ENCODE measurements at places on chromosomes 12 and 14.

DNA sequence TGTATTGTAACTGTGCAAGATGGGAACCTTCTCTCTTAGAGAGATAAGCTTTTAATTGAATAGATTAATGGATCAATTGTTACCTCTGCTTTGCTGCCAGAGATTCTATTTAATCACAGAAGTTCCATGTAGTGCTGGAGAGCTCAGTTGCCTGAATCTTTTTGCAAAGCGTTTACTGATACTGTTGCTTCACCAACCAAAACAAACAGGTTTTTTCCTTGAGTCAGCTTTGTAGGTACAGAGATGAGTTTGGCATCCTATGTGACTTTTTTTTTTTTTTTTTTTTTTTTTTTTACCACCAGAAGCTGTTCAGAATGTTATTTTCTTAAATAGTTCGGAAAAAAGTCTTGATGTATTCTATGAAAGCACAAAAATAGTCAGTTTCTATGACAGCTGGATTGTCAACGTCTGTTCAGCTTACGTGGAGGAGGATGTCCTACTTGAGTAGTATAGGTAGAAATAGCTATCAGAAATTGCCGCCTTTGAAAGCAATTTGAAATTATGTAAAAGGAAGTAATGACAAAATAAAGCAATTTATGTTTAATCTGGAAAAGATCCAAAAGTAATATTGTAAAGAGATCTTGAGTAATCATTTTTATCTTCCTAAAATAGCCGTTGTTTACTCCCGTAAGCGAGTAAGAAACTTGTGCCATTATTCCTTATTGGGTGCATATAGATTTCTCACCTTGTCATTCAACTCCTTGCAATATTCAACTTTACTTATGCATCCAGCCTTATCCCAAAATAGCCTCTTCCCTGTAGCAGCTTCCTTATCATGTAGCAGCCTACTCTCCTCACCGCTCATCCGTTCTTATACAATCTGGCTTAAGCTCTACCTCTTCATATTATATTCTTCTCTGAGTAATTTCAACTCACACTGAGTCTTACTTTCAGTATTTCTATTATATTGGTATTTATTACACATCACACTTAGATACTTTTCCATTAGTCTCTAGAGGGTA, 5.2 kb downstream of the LRRK2 start:
- DNase-seq: no peak

DNA sequence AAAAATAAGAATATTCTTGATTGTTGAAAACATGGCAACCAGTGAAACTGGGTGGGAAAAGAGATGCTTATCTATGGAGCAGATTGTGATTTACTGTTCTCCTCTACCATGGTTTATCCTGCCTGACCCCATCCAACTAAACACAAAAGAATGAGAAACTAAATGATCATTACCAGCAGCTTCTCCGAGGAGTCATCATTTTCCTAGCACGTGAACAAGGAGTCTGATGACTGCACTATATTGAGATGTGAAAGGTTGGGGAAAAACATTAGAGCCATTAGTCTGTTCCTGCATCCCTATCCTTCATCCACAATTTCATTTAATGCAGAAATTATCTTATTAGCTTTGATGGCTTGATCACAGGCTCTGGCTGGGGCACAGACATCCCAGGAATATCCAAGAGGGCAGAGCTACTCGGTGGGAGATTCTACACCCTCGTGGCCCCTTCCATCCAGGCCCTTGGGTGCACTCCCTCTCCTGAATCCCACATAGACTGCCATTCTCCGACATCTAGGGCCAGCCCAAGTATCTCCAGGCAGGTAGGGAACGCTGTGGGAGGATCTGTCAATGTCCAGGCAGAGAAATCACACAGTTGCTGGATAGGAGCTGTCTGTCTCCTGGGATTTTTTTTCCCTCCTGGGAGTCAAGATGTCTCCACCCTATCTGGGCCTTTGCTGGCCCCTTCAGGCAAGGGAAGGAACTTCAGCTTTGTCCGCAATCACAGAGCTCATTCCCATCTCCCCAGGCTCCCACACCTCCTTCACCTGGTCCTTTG, 43.3 kb upstream of the DHRS4 start:
- DNase-seq: no peak

DNA sequence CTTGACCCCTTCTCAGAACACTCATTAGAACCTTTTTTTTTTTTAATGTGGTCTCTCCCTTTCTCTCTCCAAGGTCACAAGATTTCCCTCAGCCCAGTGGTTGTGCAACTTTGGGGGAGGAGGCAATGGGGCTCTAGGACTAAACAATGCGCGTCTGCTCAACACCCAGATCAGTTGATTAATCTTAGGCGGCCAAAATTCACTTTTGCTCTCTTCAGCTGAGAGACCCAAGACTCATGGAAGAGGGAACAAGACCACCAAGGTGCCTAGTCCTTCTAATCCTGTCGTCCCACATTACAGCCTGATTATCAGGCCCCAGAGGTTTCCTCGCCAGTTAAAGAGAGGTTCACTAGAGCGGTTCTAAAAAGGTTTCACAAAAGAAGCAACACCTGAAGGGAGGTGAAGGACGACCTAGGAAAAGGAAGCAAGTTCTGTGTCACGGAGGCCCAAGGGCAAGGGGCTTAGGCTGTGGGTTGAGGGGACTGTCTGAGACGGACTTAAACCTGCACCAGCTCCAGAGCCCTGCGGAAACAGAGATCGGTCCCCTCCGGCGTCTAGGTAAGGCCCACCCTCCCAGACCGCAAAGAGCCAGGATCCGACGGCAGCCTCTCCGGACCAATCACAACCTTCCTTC, 824 bp upstream of the TARBP2 start:
- no peak for DNase-seq

DNA sequence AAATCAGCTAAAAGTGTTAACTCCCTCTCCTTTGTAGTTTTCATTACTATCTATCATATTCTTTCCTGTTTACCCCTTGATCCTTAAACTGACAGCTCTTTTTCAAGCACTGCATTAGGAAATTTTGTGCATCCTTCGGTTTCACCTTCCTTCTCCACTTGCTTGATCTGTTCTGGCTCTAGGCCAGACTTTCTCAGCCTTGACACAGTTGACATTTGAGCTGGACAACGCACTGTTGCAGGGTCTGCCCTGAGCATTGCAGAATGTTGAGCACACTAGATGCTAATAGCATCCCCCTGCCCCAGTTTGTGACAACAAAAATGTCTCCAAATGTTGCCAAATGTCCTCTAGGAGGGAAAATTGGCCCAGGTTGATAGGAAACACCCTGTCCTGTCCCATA, 75.4 kb upstream of the KCNJ8 start:
- no peak for DNase-seq

- no peak for DNase-seq
Observed at GRCh38 chr12:120980800-120981368, 2.5 kb downstream of the HNF1A start.

- DNase-seq: no peak
Observed at GRCh38 chr14:104436047-104436591, 143.4 kb upstream of the C14orf180 start.

DNA sequence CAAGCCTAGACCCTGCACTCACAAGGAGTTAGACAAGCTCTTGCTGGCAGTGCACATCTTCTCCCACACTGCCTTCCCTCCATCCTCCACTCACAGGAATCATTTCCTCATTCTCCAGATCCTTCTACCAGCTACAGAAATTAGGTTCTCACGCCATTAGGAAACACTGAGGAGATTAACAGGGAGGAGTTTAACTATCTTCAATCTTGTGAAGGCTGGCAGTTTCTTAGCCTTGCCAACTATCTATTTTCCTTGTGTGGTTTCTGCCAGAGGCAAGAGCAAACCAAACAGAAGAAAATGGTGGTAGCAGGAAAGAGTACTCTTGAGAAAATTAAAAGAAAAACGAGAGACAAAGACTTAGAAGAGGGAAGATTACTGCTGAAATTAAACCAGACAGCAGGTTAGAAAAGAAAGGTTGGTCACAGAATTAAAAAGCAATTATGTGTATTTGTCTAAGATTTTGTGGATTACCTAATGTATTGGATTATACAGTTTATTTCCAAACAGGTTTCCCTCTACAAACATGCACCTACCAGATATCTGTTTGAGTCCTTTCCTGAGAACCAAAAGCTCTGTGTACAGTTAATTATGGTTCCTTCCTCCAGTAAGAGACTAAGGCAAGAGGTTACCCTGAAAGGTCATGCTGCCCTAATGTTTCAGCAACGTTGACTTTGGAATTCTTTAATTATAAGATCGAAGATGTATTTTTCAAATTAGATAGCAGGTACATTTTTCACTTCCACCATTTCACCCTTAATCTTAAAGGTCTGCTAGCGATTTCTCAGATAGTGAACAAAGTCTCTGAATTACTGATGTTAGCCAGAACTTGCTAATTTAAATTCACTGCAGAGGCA, 5.0 kb downstream of the RERG start:
- no peak for DNase-seq

GRCh38 chr12:99138393-99138792, 493.3 kb downstream of the APAF1 start:
- DNase-seq: no peak

DNA sequence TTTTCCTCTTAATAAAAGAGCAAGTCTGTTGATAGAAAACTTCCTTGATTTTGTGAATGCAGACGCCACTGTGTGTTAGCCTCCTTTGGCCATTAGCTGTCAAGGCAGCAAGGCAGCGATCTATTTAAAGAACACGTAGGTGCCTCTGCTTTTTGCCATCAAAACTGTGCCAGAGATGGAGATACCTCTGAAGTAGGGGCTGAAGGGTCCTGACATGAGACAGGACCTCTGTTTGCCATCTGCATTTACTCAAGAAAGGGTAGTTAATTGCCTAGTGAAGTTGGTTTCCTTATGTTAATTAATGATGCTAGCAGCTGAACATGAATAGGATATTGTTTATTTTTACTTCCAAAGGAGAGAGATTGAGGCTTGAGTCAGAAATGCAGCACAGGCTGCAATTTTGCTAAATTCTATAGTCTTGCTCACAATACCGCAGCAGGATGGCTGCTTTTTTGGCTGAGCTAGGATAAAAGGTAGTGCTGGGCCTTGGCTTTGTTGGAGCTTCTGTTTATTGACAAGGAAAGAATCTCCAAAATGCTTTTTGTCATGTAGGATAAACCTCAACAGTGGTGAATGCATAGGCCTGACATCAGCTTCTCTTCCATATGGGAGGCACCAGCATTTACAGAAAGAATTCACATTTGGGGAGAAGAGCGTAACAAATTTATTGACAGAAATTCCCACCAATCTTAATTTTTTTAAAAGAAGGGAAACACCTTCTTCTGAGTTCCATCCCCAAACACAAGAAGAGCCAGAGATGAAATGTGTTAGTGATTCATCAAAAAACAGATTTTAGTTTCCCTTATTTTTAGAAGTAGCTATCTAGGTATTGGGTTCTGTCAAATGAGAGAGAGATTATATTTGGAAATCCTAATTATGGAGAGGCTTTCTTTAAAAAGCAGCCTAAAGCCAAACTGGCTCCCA, 13.9 kb upstream of the RPH3A start:
- DNase-seq: no peak

DNA sequence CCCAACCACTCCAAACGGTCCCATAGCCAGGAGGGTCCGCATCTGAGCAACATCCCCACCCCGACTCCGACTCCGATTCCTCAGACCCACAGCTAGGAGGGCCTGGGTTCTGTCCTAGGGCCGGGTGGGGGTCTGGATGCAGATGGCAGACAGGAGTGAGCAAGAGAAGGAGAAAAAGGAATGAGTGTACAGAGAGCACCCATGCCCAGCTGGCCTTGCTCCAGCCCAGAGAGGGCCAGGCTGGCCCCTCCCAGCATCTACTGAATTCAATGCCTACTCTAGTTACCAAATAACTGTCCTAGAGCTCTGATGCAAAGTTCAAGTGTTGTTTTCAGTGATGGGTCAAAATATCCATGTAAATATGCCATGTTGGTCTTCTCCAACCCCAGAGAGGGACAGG, 40.8 kb downstream of the VDR start:
- DNase-seq: no peak

DNA sequence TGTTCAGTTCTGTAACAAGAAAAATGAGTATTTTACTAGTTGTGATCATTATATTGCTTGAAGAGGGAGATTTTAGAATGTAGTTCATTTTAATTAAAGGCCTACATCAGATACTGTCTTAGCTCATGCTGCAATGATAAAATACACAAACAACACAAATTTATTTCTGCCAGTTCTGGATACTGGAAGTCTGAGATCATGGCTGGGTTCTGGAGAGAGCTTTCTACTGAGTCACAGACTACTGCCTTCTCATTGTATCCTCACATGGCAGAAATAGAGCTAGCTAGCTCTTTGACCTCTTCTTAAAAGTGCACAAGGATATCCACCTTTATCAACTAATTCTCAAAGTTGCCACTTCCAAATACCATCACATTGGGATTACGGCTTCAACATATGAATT, 53.8 kb downstream of the MIS18BP1 start:
- DNase-seq: no peak

GRCh38 chr14:82420871-82421270, 887.2 kb upstream of the SEL1L start:
- DNase-seq: no peak

DNA sequence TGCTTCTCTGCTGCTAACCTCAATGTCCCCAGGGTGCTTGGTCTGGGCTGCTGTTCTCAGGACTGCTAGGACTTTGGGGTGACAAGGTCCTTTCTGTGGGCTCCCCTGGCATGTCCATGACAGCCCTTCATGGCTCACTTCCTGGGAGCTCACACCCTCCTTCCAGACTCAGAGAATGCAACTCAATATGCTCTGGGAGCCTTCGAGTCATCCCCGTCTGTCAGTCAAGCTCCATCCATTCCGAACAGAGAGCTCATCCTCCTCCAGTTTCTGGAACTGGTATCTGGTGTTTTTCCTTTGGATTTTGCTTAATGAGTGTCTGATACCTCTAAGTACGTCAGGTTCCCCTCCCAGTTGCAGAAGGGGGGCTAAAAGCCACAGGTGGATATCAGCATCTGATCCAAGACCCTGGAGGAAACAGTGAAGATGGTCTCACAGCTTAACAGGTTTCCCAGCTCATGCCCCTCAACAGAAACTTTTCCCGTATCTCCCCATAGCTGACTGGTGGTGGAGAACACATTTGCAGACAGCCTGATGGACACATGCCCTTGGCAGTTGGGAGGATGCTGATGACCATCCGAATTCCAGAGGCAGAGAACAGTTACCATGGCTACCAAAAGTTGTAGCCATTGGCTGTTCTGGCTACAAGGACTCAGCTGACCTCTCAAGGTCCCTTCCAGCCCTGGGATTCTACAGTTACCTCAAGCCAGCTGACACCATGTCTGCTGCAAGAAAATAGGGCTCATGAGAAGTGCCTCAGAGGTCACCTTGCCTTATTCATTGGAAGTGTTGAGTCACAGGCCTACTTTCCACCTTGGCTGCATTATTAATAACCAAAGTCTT, 9.5 kb upstream of the RAB35 start:
- no peak for DNase-seq

DNA sequence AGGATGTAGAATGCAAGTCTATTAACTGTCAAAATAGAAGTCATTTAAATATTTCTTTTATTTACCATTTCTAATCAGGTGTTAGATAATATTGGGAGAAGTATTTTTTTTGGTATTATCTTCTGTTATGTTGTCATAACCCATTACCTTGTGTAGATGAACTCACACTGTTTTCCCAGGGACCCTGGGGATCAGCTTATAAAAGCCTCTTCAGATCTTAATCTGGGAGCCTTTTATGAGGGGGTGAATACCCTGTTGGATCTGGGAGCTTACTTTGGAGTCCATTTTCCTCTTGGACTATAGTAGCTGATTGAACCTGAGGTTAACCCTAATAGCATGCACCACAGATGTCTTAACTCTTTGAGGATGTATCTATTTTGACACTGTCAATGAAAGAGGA, 176.3 kb upstream of the ATP2B1 start:
- DNase-seq: no peak

GRCh38 chr12:100995201-100995600, 200.6 kb downstream of the ANO4 start:
- DNase-seq: no peak

- no peak for DNase-seq
Observed at GRCh38 chr12:90938451-90938850, 16.5 kb downstream of the CCER1 start.
